T-helper 17 cell (primary cell): ENCODE measurements at places on chromosomes 11 and 22.

GRCh38 chr11:3122775-3123201 lies 42.3 kb downstream of the OSBPL5 start:
- no peak for DNase-seq

DNA sequence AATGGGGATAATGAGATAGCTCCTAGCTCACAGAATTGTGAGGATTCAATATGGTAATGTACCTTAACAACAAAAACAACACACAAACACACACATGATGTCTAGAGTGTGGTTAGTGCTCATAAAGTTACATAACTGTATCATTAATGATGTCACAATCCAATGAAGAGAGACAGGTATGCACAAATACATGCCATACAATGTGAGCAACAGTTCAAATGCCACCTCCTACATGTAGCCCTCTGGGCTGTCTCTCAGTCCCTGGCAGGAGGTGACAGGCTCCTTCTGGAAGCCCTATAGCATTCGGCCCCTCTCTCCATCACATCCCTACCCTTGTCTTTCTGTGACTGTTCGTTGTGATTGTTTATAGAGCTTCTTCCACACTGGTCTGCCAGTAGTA lies 8.3 kb upstream of the MICALL1 start:
- DNase-seq, result no peak

DNA sequence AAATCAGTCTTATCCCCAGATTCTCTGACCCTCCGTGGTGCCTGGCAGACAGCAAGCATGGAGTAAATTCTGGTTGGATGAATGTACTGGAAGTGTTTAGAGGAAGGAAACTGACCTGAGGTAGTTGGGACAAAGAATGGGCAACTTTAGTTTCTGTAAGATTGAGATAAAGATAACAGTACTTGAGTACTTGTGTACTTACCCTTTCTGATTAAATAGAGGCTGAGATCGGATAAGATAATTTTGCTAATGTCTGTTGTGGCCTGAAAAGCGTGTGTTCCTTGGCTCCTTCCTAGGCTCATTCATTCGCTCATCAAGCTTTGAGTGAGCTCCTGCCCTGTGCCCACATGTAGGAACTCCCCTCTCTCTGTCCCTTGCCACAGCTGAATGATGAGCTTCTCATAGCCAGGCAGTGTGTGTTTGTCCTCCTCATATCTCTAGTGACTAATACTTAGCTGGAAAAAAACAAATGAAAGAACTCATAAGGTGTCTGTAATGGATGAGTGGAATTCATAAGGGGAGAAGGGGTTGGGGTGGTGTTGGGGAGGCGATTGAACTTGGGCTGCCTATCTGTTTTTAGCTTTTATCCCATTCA lies 118.1 kb downstream of the DBX1 start:
- no peak for DNase-seq

GRCh38 chr11:68942751-68943271 lies 38.0 kb downstream of the MRGPRD start:
- no peak for DNase-seq

DNA sequence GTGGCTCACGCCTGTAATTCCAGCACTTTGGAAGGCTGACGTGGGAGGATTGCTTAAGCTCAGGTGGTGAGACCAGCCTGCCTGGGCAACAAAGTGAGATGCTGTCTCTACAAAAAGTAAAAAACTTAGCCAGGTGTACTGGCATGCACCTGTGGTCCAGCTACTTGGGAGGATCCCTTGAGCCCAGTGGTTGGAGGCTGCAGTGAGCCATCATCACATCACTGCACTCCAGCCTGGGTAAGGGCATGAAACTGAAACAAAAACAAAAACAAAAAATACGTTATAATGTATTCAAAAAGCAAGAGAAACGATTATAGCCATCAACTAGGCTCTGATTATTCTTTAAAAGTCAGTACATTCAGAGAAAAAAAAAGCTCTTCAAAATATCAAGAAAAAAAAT lies 62.5 kb downstream of the TCF20 start:
- no peak for DNase-seq

- no peak for DNase-seq
These were observed 47.1 kb downstream of the PISD start for GRCh38 chr22:31614781-31615490.

DNA sequence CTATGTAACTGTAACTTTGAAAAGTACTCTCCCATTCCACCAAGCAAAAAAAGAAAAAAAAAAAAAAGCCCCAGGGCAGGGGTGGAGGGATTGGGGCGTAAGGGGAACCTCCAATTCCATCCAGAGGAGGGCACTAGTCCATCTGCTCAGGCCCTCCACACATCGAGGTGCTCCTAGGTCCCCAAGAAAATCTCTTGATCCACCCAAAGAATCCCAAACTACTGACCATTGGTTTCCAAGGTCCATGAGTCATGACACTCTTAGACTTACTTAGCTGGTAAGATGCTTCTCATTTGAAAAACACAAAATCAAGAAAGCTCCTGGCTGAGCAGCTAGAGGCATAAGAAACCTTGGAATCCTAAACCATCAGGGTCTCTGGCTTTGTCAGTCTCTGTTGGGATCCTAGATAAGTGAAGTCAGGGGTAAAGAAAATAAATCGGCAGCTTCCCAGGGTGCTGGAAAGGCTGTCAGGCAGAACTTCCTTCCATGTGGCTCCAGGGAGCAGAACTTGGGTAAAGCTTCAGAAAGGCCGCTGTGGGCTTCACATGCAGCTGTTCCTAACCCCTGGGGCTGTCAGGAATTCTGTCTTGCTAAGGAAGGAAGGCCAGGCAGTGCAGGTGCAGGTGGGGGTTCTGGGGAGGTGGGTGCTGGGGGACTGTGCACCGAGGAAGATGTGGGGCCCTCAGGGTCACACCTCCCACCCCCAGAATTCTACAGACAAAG lies 49.4 kb upstream of the ADA2 start:
- no peak for DNase-seq
